ENCODE measurements at places on chromosomes 1 and 21.

DNA sequence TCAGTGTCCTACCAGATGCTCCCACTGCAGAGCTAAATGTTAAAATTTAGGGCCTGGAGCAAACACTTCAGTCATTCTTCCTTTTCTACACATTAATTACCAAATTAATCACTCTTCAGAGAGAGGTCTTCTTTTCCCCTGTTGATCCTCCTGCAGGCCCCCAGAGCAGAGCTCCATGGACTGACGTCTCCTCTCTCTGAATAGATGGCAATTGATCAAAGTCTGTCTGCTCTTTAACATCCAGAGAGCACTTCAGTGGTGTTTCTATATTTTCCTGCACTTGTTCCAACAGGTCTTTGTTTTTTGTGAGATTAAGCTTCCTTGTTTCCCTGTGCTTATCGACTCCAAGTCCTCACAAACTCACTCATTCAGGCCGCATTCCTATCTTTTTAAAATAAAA lies 239.3 kb downstream of the SIPA1L2 start:
- no peak for DNase-seq

DNA sequence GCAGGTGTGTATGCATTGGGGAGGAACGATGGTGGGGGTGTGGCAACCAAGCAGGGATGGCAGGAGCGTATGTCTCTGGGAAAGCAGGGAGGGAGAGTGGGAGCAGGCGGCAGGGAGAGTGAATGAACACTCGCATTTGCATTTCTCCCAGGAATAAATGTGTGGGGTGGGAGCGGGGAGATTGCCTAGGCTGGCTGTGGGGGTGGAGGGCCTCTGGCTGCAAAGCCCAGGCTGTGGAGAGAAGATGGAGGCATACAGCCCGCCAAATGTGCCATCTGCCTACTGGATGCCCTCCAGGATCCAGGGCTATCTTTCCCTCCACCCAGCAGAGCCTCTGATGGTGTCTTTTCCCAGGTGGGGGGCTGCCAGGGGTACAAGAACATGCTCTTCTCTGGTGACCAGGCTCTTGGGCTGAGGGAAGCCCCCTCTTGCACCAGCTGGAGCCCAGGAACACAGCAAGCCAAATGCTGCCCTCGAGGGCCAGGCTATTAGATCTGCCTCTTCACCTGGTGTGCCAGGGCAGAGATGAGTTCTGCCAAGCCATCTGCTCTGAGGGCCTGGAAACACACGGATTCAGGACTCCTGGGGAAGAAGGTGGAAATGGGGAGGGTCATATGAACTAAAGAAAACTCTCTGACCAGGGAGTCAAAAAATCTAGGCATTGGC lies 1.7 kb upstream of the OPTC start:
- DNase-seq = peak; percentile 79

- peak; percentile 75 for DNase-seq
Measured at GRCh38 chr1:109312246-109312645, 5.4 kb upstream of the MYBPHL start.

DNA sequence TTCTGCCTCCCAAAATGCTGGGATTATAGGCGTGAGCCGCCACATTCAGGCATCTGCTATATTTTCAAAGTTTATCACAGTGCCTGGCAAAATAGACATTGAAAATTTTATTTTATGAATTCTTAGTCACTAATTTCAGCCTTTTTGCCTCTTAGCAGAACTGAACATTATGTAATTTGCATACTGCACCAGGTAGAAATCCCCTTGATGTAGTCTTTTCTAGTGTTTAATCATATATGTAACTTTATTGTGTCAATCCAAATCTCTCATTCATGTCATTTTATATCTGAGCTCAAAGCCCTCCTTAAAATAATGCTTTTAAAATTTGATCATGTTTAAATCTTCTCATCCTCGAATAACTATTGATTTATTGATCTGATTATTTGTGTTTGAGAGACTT lies 19.2 kb downstream of the WDTC1 start:
- DNase-seq = no peak

DNA sequence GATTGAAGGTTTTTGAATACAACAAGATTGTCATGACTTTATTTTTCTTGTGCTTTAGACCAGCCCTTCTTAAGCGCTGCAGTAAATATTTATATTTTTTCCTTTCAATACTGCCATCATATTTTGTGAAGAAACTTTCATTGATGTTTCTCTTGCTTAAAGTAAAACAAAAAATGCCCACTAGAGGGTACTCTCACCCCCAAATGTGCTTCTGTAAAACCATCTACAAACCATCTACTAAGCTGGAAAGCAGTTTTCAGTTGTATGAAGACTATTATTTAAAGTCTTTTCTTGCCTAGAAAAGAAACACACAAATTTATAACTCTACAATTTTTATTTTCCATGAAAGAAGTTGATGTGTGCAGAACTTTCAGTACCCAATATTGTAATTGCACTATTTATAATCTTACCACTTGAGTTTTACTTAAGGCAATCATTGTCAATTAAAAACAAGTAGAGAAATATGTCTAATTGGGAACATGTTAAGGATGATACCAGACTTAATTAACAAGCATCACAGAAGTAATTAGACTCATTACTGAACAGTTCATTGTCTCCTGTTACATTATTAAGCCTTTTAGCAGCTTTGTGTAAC lies 10.7 kb downstream of the LEPR start:
- DNase-seq = peak; percentile 63

DNA sequence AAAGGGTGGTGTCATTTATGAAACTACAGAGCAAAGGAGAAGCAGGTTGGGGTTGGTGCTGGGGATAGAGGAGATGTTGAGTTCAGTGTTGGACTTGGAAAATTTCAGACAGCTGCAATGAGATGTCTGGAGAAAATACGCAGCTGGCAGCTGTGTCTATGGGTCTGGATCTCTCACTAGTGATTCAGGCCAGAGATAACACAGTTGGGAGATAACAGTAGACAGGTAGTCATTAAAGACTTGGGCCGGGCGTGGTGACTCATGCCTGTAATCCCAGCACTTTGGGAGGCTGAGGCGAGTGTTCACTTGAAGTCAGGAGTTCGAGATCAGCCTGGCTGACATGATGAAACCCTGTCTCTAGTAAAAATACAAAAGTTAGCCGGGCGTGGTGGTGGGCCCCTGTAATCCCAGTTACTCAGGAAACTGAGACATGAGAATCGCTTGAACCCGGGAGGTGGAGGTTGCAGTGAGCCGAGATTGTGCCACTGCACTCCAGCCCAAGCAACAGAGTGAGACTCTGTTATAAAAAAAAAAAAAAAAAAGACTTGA lies 2.5 kb upstream of the TFAP2E start:
- DNase-seq = no peak

DNA sequence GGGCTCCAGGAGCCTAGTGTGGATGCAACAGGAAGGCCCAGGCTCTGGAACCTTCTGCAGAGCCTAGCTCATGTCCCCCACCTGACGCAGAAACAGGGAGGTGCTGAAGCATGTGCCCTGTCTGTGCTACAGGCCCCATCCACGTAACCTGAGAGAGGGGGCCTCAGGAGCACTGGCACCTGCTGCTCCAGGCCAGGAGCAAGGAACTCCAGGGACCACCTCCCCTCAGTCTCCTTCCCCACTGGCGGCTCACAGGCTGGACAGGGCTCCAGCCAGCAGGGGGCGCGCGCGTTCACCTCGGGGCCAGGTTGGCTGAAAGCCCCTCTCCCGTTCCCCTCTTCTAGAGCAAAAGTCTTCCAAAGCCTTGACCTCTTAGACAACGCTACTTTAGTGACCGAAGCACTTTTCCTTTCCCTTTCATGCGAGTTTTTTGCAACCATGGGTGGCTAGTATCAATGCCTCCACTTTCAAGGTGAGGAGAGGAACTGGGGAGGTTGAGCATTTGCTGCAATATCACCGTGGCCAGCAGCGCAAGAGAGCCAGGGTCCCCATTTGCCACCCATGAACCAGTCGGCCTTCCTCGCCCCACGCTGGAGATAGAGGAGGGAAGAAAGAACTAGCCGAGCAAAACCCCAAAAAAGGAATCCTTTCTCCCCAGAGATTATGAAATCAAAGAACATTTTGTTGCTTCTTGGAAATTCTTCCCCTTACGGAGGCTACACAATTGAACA lies 52.4 kb upstream of the GPR157 start:
- peak; percentile 67 for DNase-seq

DNA sequence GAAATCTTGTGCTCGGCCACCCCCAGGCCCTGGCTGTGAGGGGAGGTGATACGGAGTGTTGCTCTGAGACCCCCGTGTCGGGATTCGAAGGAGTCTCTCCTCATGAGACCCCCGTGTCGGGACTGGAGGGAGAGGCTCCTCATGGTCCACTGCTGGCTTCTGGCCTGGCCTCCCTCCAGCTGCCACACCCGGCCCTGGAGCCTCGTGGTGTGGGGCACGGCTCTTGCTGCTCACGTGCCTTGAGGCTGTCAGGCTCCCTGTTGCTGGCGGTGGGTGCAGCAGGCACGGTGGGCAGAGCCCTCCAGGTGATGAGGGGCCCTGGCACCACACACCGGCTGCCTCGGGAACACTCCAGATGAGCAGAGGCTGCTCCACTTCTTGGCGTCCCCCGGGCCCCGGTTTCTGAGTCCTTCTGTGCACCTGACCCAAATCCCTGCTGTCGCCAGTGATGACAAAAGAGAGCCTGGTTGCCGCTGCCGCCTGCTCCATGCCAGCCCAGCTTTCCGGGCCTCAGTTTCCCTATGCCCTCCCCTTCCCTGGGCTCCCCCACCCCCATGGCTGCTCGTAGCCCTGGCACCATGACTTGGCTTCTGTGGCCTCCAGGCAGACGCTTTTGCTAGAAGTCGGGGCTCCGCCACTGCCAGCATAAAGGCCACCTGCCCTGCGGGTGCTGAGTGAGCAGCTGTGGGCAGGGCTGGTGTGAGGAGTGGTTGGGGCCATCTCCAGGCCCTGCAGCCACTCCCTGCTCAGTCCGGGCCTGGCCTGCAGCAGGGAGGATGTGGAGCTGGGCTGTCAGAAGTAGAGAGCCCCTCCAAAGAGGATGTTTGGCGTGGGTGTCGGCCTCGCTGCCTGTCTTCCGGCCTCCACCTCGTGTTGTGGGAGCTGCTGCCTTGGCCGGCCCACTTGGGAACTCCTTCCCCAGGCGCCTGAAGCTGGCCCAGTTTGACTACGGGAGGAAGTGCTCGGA lies 11.8 kb downstream of the TMEM240 start:
- DNase-seq = no peak

GRCh38 chr1:239686386-239686785 lies 300.0 kb downstream of the CHRM3 start:
- DNase-seq = no peak

All from NCI-H82 (cell line).